ENCODE measurements at places on chromosomes 13 and 19. TPM values are rescaled to one million over a fixed set of nuclear protein-coding genes. Genes with fewer than 3 reads are reported as not detected.

RNF17 gene
- not detected for total RNA-seq

ZIC2 gene
- total RNA-seq = not detected

ZNF90 gene
- 2.0 TPM for total RNA-seq

MYPOP gene
- total RNA-seq = 9.3 TPM

PCDH8 gene
- not detected for total RNA-seq

TPM4 gene
- total RNA-seq = 310 TPM

NALCN gene
- 14.9 TPM for total RNA-seq

CD33 gene
- 3.2 TPM for total RNA-seq

VSTM2B gene
- not detected for total RNA-seq

MISP3 gene
- total RNA-seq = 4.6 TPM

LILRB1 gene
- total RNA-seq = 3.1 TPM

- no peak for DNase-seq
Observed at GRCh38 chr13:26458196-26458749, 99.2 kb upstream of the WASF3 start.

DNA sequence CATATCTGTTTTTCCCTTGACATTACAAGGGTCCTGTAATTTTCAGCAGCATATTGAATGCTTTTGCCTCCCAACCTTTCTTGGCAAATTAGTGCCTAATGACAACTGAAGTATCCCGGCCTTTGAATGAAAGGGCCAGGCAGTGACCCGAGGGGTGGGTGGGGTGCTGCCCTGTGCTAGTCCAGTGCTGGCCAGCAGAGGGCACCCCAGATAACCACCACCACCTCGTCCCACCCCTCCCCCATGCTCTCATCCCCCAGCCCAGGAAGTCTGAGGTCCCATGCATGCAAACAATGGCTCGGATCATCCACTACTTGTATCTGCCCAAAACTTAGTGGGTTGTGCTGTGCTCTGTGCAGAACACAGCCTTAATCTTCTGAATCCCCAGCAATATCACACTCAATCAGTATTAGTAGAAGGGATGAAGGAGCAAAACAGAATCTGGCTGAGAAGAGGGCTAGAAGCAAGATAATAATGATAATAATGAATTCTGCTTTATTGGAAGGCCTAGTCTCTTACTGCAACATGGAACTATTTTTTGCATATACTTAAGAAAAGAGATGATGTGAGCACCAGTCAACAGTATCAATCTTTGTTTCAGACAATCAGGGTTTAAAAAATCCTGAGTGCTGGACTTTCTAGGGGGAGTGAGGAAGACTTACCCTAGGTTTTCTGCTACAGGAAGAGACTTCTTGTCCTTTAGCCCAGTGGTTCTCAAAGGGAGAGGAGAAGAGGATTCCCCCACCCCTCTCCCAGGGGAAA is 3.8 kb downstream of the ATP12A start:
- DNase-seq = peak; percentile 60

DNA sequence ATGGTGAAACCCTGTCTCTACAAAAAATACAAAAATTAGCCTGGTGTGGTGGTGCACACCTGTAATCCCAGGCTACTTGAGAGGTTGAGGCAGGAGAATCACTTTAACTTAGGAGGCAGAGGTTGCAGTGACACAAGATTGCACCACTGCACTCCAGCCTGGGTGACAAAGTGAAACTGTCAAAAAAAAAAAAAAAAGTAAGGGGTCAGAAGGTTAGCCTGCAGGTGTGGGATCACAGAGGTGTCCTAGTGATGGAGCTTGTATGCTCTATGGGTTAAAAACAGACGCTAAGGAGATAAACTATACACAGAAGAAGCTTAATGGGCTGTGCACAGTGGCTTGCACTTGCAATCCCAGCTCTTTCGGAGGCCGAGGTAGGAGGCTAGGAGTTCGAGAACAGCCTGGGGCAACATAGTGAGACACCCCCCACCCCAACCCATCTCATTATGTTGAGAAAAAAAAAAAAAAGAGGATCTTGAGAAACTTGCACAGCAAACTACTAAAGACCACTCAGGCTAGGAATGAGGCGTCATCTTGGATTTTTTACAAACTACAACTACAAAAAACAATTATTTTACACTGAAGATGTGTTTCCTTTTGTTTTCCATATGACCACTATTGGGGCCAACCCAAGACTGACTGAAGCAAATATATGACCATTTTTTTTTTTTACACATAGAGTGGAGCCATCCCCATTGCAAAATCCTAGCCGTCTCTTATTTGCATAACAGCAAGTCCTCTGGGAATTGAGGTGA is 7.9 kb downstream of the FOSB start:
- DNase-seq = no peak

DNA sequence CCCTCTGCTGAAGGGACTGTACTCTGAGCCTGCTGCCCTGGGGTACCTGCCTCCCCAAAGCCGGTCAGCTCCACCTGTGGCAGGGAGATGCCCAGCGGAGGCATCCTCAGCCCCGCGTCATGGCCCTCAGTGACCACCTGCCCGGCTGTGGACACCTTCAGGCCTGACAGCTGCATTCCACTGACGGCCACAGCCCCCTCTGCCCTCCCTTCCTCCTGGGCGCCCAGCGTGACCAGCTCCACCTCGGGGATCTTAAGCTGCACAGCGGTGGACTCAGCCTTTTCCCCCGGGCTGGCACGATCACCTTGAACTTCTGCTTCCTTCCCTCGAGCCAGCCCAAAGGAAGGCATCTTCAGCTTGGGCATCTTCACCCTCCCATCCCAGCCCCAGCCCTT is 4.8 kb upstream of the HIPK4 start:
- no peak for DNase-seq

DNA sequence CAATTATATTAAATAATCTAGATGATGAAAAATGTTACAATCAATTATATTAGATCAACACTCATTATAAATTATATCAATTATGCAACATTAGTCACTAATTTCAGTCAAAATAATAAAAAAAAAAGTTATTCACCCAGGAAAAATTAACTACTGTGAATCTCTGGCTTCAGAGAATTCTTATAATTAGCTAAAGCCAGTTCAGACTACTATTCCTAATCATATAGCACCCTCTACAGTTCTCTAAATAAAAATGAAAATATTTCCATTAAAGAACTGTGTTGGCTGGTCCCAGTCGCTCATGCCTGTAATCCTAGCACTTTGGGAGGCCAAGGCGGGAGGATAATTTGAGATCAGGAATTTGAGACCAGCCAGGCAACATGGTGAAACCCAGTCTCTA is 33.0 kb downstream of the XPO4 start:
- DNase-seq = no peak

- no peak for DNase-seq
Observed at GRCh38 chr13:30496147-30496546, 30.4 kb upstream of the HMGB1 start.

DNA sequence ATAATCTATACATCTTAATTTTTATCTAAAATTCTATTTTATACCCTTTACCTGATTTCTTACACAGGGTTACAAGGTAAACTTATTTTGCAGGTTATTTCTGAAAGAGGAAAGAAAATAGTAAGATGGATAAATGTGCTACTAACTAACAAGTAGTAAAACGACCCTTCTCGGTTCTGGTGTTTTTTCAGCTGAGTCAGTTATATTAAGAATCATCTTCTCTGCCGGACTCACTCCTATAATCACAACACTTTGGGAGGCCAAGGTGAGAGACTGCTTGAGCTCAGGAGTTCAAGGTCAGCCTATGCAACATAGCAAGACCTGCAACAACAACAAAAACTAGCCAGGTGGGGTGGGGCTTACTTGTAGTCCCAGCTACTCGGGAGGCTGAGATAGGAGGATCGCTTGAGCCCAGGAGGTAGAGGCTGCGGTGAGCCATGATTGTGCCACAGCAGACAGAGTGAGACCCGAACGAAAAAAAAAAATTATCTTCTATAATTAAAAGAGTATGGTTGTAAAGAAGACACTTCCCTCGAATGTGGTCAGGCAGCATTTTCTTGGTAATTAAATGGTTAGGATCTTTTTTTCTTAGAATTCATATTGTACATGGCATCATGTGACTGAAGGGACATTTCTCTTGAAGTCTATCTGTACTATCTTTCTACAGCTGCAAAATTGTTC is 27.9 kb upstream of the RCBTB2 start:
- DNase-seq = no peak

DNA sequence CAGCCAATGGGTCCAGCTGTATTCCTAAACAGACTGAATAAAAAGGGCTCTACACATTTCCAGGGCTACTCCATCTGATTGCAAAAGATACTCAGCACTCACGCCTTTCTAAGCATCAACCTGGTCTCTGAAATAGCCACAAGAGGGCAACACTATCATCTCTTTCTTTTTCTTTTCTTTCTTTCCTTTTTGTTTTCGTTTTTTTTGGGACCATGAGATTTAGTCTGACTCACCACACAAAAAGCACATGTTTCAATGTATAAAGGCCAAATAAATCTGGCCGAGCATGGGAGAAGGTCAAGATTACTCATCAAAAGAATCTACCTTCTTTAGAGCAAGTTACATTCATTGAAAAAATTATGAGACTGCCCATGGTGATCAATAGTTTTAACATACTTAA is 805.6 kb upstream of the ARGLU1 start:
- no peak for DNase-seq

- no peak for DNase-seq
Observed at GRCh38 chr13:74978591-74978990, 503.4 kb downstream of the TBC1D4 start.

DNA sequence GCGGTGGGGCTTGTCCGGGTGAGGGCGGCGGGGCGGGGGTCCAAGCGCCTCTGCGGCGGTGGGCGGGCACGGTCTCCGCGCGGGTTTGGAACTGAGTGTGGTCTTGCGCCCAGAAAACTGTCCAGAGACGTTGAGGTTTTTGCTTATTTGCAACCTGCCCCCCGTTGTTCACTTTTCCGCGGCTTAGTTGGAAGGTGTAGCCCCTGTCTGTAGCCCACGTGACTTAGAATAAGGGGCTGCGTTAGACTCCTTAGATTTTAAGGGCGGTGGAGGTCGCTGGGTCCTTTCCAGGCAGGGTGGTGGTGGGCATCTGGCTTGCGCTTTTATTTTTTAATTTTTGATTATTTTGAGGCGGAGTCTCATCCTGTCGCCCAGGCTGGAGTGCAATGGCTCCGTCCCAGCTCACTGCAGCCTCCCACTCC is 748 bp downstream of the RPS15 start:
- no peak for DNase-seq

DNA sequence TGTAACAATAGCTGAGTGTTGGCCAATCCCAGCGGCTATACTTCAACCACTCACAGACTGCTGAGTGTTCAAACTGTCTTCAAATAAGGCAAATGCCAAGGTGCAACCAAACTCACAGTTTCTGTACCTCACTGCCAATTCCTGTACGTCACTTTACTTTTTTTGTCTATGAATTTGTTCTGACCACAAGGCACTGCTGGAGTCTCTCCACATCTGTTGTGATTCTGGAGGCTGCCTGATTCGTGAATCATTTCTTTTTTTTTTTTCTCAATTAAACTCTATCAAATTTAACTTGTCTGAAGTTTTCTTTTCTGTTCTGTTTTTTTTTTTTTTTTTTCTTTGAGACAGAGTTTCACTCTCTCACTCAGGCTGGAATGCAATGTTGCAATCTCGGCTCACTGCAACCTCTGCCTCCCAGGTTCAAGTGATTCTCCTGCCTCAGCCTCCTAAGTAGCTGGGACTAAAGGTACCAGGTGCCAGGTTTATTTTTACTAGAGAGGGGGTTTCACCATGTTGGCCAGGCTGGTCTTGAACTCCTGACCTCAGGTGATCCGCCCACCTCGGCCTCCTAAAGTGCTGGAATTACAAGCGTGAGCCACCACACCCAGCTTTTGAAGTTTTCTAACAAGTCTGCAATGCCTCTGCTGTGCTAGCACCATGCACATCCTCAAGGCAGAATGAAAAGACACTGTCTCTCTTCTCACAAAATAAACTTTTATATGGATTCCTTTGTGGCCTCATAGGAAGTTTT is 401.7 kb downstream of the IRS2 start:
- DNase-seq = no peak

GRCh38 chr19:5131031-5131505 is 162.2 kb downstream of the KDM4B start:
- no peak for DNase-seq

DNA sequence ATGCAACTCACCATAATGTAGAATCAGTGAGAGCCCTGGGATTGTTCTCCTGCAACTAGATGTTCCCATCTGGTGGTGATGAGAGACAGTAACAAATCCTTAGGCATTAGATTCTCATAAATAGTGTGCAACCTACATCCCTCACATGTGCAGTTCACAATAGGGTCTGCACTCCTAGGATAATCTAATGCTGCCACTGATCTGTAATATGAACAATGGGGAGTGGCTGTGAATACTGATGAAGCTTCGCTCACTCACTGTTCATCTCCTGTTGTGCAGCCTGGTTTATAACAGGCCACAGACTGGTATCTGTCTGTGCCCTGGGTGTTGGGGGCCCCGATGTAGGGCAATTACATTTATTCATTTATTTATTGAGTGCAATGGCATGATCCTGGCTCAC is 86.9 kb downstream of the ZNF254 start:
- DNase-seq = no peak

DNA sequence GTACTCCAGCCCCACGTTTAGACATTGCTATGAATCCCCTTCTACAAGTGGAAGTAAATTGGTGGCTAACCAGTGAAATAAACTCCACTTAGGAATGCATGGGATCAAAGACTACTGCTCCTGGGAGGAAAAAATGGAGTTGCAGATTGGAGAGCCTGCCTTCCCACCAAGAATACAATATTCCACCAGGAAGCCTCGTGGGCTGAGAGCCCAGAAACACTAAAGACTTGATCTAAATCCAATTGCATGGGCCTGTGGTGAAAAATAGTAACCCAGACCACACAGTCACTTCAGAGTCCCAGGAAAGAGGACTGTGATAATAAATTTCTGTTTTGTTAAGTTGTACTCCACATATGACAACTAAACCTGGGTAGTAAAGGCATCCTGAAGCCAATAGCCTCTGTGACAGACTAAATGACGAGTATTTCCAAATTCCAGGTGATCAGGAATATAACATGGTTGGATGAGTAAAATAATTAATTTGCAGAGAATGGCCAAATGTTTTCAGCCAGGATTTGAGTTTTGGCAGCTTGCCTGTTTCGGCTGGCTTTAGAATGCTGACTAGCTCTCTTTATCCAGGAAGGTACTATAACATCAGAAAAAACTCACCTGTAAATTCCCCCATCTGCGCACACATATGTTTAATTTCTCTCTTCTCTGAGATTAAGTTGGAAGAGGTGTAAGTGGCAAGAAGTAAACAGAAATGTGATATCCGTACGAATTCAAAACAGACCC is 480.3 kb downstream of the LIG4 start:
- no peak for DNase-seq

DNA sequence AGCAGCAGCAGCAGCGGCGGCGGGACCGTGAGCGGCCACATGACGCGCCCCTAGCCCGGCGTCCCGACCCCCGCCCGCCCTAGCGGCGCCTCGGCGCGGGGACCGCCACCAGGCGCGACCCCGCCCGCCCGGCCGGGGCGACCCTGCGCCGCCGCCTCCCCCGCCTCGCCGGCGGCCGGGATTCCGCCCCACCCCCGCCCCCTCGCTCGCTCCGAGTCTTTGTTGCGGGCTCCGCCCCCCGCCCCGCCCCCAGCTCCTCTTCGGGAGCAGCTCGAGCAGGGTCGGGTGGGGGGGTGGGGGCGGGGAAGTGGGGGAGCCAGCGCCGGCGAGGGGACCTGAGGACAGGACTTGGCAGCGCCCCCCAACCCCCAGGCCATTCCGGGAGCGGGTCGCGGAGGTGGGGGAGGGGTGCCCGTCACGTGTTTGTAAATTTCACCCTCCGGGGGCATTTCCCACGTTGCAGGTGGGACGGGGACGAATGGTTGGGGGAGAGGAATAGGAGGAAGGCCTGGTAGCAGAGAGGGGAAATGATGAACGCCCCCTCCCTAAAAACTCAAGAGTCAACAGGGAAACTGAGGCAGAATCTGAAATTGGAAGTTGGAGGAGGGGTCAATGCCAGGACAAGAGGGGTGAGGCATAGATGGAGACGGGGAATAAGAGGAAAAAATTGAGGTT is at the start of gene OLFM2:
TSS of gene OLFM2 (minus strand) at position 190 of the 675 bp plus-strand sequence. CDS start at position 41, 149 bp downstream.
- DNase-seq = peak; percentile 42

- DNase-seq = no peak
Observed at GRCh38 chr19:12752056-12752781, 628 bp downstream of the BEST2 start.
